ENCODE measurements at places on chromosomes 3 and 15.
A peak's percentile ranks its signal among the peaks of the same experiment; 100 is the strongest.

- no peak for DNase-seq
- no peaks in the 10 kb centered on the region for H3K27me3 ChIP-seq
- no peaks in the 10 kb centered on the region for H3K36me3 ChIP-seq
- H3K4me1 ChIP-seq: peaks cover 11% of the 10 kb centered on the region
These were observed 4.4 kb downstream of the ZBTB38 start for GRCh38 chr3:141372656-141373055.

- no peak overlapping the region for H3K27ac ChIP-seq
- no peaks in the 10 kb centered on the region for H3K27me3 ChIP-seq
- no peaks in the 10 kb centered on the region for H3K36me3 ChIP-seq
- H3K4me3 ChIP-seq: no peak overlapping the region
- H3K4me1 ChIP-seq: no peaks in the 10 kb centered on the region
These were observed 79.4 kb downstream of the SENP7 start for GRCh38 chr3:101433652-101434051.

GRCh38 chr3:33989229-33989628 lies 190.8 kb downstream of the PDCD6IP start:
- H3K27me3 ChIP-seq: no peaks in the 10 kb centered on the region
- H3K36me3 ChIP-seq: no peaks in the 10 kb centered on the region
- no peak overlapping the region for H3K4me3 ChIP-seq
- H3K27ac ChIP-seq: no peak overlapping the region
- no peaks in the 10 kb centered on the region for H3K4me1 ChIP-seq

DNA sequence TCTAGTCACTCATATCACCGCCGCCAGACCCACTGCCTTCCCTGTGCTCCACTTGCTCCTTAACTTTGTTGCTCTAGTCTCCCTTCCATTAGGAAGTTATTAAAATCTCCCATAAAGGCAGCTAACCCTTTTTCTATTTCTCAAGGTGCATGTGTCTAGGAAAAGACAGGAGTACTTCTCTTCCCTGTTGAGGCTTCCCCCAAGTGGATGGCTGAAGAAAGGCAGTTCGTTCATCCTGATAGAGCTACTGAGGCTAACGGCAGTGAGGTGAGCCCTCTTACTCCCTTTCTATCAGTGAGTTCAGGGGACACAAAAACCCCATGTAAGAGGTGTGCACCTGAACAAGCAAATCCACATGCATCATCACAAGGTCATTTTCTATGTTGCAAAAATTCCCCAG lies 397.8 kb downstream of the IGSF11 start:
- no peaks in the 10 kb centered on the region for H3K4me1 ChIP-seq
- DNase-seq: no peak
- no peak overlapping the region for H3K27ac ChIP-seq
- H3K4me3 ChIP-seq: no peak overlapping the region

DNA sequence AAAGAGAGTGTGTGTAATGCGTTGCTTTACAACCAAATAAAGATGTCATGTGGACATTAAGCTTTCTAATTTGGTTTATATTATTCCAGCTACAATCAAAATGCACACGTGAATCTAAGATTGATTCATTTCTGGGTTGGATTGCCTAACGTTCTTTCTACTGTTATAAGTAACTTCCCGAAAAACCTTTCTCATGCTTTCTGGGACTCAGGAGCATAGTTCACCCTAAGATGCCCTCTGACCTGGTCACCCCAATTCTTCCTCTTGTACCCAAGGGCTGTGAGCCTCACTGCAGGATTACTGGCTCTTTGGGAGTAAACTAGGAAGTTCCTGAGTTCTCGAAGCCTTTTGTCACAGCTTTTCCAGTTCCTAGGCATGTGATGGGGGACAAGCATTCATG lies 12.7 kb upstream of the LMCD1 start:
- no peak overlapping the region for H3K4me3 ChIP-seq
- H3K27ac ChIP-seq: no peak overlapping the region
- DNase-seq: no peak
- H3K4me1 ChIP-seq: no peaks in the 10 kb centered on the region

DNA sequence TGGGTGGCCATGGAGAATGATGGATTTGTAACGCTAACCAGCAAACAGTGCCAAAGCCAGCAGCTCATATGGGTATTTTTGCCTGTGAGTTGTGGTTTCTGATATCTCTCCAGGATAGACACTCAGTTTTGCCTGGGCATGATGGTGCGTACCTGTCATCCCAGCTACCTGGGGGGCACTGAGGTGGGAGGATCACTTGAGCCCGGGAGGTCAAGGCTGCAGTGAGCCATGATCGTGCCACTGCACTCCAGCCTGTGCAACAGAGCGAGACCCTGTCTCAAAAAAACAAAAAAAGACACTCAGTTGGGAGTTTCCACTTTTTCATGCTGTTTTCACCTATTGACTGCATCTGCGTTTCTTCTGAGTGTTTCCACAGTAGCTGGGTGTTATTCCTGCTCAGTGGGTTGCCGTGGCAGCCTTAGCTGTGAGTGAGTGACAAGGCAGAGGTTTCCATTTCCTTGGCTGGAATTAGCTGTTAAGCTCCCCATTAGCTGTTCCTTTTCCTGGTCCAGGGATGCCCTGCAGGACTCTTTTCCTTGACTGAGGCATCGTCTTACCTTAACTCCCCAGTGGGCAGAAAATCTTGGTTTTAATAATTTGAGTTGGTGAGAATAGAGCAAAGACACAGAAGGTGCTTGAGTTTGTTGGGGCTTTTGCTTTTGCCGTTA lies 14.2 kb upstream of the RPP14 start:
- H3K4me3 ChIP-seq: no peak overlapping the region
- DNase-seq: no peak
- H3K4me1 ChIP-seq: no peaks in the 10 kb centered on the region

GRCh38 chr3:46946416-46946815 lies 30.1 kb downstream of the CCDC12 start:
- H3K4me1 ChIP-seq: peaks cover 46% of the 10 kb centered on the region
- no peaks in the 10 kb centered on the region for H3K27me3 ChIP-seq
- no peak for DNase-seq

DNA sequence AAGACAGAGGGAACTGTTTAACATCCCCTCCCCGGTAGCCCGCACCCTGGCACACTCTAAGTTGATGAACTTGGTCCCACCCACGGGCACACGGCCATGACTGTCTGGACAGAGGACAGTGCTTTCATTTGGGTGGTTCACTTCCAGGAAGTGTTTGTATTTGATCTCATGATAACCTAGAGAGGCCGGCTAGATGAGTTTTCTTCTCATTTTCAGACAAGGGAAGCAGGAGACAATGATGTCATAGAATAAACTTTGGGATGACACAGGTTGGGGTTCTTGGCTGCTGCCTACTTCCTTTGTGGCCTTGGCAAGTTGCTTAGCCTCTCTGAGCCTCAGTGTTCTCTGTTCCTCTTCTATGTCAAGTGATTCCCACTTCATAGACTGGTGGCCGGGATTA lies 16.1 kb upstream of the LYSMD4 start:
- H3K27ac ChIP-seq: no peak overlapping the region
- H3K27me3 ChIP-seq: no peaks in the 10 kb centered on the region
- H3K36me3 ChIP-seq: no peaks in the 10 kb centered on the region
- DNase-seq: no peak

DNA sequence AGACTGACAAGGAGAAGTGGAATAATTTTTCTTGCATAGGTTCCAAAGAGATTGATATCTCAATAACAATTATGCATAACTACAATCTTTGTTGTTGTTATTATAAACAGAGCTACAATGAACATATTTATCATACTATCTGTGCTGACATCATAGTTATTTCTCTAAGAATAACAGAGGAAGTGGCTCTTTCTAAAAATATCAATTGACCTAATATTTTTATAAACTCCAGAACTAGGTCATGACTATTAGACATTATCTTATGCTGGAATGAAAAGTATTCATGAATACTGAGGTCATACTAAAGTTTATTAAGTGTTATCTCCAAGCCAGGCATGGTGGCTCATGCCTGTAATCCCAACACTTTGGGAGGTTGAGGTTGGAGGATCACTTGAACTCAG lies 114.1 kb downstream of the DCLK3 start:
- DNase-seq: no peak
- no peak overlapping the region for H3K4me3 ChIP-seq
- no peak overlapping the region for H3K27ac ChIP-seq
- no peaks in the 10 kb centered on the region for H3K4me1 ChIP-seq
- no peaks in the 10 kb centered on the region for H3K36me3 ChIP-seq
- H3K27me3 ChIP-seq: no peaks in the 10 kb centered on the region

- no peak for DNase-seq
- no peak overlapping the region for H3K4me3 ChIP-seq
- H3K36me3 ChIP-seq: no peaks in the 10 kb centered on the region
- H3K4me1 ChIP-seq: no peaks in the 10 kb centered on the region
- no peak overlapping the region for H3K27ac ChIP-seq
These were observed 148.5 kb downstream of the OTOL1 start for GRCh38 chr3:161644891-161645635.

GRCh38 chr3:30644615-30645014 lies 38.2 kb downstream of the TGFBR2 start:
- peaks cover 96% of the 10 kb centered on the region for H3K4me1 ChIP-seq
- peak overlapping the region; percentile 69 for H3K27ac ChIP-seq
- peaks cover 9% of the 10 kb centered on the region for H3K36me3 ChIP-seq
- no peaks in the 10 kb centered on the region for H3K27me3 ChIP-seq
- DNase-seq: peak; percentile 93
- no peak overlapping the region for H3K4me3 ChIP-seq

GRCh38 chr3:194854659-194855390 lies 169.1 kb downstream of the FAM43A start:
- H3K27me3 ChIP-seq: no peaks in the 10 kb centered on the region
- H3K36me3 ChIP-seq: no peaks in the 10 kb centered on the region
- no peak for DNase-seq
- H3K4me3 ChIP-seq: no peak overlapping the region

DNA sequence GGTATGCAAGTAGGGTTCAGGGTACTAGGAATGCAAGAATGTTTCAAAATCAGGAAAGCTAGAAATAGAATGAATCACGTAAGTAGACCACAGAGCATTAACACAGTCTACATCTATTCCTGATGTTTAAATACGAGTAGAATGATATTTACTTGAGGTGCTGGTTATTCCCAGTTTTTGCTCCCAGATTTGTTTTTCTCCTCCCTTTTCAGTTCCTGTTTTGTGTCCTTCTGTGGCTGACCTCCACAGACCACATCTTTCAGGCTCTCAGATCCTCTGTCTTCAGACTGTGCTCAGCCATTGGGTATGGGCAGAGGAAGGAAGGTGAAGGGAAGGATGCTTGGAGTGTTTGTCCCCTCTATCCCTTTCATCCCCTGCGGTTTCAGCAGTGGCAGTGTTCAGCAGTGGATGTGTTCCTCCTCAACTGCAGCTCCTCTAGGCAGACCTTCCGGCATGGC lies 276.6 kb downstream of the ZNF621 start:
- no peak overlapping the region for H3K4me3 ChIP-seq
- peaks cover 14% of the 10 kb centered on the region for H3K4me1 ChIP-seq
- H3K27ac ChIP-seq: no peak overlapping the region
- no peaks in the 10 kb centered on the region for H3K36me3 ChIP-seq

DNA sequence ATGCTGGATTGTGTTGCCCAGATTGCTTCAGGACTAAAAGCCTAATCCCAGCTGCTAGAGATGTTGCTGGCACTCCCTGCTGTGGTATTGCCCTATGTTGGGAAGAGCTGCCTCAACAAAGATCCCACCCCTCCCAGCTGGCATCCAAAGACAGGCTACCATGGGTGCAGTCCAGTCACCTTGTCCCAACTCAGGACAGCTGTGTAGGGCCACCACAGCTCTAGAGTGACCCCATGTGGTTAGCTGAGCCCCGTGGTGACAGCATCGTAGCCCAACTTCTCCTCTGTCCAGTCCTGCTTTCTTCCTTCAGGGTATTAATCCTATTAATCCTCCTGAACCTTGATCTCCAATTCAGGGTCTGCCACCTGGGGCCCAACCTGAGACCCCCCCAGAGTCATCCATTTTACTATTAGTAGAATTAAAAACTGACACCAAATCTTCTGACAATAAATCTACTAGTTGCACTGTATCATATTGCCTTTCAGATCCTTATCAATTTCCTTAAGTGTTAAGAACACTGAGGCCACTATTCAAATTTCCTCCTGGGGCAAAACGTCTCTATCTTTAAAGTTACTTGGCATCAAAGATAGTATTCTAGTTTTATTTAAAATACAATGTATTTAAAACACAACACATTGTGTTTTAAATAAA lies 83.5 kb downstream of the AQP9 start:
- H3K36me3 ChIP-seq: no peaks in the 10 kb centered on the region
- no peak overlapping the region for H3K4me3 ChIP-seq
- no peak overlapping the region for H3K27ac ChIP-seq
- no peaks in the 10 kb centered on the region for H3K4me1 ChIP-seq
- DNase-seq: no peak
- H3K27me3 ChIP-seq: no peaks in the 10 kb centered on the region

- H3K36me3 ChIP-seq: no peaks in the 10 kb centered on the region
- no peak for DNase-seq
- no peak overlapping the region for H3K4me3 ChIP-seq
- H3K27me3 ChIP-seq: no peaks in the 10 kb centered on the region
- no peak overlapping the region for H3K27ac ChIP-seq
These were observed 166.9 kb downstream of the UACA start for GRCh38 chr15:70596354-70597055.

DNA sequence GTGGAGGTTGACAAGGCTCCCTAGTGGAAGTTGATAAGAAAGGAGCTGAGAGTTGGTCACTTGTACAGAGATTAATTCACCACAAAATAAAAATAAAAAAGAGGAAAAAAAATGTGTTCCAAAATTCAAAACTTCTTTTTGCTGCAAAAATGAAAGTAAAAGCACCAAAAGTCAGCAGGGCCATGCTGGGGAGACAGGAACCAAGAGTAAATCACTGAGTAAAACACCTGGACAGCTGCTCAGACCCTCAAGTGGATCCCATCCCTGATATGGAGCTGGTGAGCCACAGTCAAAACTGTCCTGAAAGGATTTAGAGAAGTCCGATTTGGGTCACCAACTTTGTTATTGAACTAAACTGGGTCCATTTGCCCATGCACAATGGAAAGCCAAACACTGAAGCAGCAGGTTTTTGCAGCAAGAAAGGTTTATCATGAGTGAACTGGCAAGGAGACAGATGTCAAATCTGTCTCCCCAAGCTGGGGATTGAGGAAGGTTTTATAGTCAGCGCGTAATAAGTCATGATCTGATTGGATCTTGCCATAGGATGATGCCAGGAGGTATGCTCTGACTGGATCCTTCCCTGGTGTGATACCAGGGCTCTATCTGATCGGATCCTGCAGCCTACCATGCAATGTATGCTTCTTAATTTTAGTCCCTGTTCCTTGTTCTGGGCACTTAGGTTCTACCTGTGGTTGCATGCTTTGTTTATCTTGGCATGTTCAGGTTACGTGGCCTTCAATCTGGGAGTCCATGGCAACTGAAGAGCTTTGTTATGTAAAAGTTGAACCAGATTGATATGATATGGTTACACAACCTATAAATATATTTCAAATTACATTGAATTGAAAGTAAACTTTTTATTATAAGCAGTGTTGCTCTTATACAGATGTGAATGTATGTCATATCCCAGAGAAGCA lies 313.2 kb downstream of the POLQ start:
- DNase-seq: no peak
- H3K4me3 ChIP-seq: no peak overlapping the region
- no peaks in the 10 kb centered on the region for H3K36me3 ChIP-seq
- no peak overlapping the region for H3K27ac ChIP-seq
- H3K27me3 ChIP-seq: no peaks in the 10 kb centered on the region
